Cardiac muscle cell (in vitro differentiated cells and primary cell): ENCODE measurements at places on chromosomes 5 and 9.

GRCh38 chr5:164341056-164341619, 835.7 kb downstream of the MAT2B start:
- DNase-seq: no peak

- no peak for DNase-seq
Observed at GRCh38 chr9:121246821-121247561, 21.0 kb upstream of the GSN start.

GRCh38 chr5:90640484-90641059, 82.0 kb downstream of the ADGRV1 start:
- DNase-seq: peak; percentile 13

DNA sequence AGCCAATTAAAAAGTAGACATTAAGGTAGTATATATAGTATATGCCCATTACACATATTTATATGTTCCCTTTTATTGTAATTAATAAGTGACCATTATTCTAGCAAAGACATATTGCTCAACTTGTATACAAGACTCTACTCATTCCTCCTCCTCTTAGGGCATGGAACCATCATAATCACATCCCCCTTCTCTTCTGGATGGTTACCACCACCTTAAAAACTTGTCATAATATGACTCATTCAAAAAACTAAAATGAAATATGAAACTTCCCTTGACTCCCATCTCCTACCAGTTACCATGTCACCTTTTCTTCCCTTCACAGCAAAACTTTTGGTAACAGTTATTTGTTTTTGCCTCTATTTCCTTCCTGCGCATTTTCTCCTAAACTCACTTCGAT, 438.7 kb downstream of the KDM4C start:
- DNase-seq: no peak

GRCh38 chr5:85814596-85814995, 803.1 kb upstream of the COX7C start:
- DNase-seq: no peak

DNA sequence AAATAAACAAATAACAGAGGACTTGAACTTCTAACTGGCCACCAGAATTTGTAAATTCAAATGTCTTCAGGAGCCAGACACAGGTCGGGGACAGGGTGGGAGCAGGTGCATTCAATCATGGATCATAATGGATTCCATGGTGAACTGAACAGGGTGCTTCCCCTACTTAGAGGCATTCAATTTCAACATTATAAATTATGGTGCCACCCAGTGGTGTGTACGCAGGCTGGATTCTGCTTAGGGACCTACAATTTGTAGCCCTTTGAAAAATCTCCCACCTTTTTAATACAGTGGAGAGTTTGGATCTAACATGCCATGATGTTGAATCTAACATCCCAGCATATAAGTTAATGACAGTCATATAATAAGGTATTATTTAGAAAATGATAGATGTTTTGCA, 22.3 kb downstream of the KLF9 start:
- DNase-seq: no peak

GRCh38 chr5:42531611-42532010, 108.4 kb downstream of the GHR start:
- DNase-seq: no peak

GRCh38 chr9:108047264-108047663, 557.7 kb upstream of the KLF4 start:
- DNase-seq: peak; percentile 47

DNA sequence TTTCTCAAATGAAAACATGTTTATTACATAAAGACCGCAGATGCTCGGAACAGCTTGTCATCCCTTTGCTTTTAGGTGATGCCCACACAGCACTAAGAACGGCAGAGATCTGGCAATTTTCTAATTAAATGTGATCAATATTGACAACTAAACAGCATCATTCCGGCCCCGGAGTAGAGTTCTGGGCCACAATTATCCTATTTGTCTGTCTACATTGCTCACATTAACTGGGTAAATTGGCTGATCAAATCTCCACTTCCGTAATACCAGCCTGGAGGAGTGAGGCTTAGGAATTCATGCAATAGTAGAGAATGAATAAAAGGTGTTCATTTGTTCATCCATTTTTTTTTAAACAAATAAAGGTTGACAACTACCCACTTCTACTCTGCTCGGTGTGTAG, 245.1 kb upstream of the C9orf72 start:
- no peak for DNase-seq

- no peak for DNase-seq
Observed at GRCh38 chr5:167167191-167167795, 1124.2 kb upstream of the WWC1 start.

DNA sequence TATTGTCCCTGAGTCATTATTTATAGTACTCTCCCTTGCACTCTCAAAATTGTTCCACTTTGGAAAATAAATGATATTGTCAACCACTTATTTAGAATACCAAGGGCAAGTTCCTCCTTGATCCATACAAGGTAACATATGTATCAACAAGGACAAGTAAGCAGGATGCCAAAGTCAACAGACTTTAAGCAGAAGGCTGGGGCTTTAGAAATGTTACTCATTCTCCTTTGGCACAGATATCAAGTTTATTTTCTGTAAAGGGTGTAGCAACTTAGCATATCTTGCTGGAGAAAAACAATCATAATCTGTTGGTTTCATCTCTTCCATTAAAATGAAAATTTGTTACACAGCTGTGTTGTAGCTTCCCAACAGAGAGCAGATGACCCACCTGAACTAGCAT, 248.7 kb upstream of the SLC30A5 start:
- DNase-seq: no peak

DNA sequence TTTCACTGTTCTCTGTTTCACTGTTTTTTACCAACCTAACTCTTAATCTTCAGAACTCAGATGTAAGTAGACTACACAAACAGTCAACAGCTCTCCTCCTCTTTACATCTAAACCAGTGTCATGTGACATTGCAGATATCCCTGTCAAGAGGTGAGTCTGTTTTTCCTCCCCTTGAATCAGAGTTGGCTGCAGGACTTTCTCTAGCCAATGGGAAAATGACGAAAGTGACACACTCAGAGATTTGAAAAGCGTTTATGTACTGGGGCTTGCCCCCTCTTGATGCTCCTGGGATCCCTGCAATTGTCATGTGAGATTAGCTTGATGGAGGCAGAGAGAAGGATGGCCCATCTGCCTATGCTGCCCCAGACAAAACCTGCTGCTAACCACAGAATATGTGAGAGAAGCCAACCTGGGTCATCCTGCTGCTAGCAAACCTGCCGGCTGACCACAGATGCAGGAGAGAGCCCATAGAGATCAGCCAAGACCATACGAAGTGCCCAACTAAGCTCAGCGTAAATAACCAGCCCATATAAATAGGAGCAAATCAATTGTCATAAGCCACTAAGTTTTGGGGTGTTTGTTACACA, 111.1 kb downstream of the ASTN2 start:
- DNase-seq: no peak

GRCh38 chr5:14793851-14794250, 77.7 kb downstream of the ANKH start:
- no peak for DNase-seq

GRCh38 chr5:95850391-95850894, 27.9 kb upstream of the GLRX start:
- DNase-seq: peak; percentile 47

GRCh38 chr5:6432206-6432605, 16.5 kb upstream of the UBE2QL1 start:
- no peak for DNase-seq

- DNase-seq: no peak
Observed at GRCh38 chr5:150570333-150570732, 62.4 kb downstream of the NDST1 start.

DNA sequence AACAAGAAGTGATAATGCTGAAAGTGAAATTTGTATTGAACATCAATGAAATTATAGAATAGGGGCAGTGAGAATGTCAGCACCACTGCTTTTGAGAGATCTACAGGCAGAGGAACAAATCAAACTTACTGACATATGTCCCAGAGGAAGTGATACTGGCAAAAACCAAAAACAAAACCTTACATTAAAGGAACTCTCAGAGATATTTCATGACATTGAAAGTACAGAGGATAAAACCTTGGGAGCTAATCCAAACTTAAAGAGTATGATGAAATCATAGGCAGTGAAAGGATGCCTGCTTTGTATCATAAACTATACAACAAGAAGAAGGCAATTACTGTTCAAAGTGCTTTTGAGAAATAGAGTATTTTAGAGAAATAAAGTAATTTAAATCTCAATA, 90.4 kb upstream of the SV2C start:
- no peak for DNase-seq

- DNase-seq: no peak
Observed at GRCh38 chr9:121631115-121631514, 20.3 kb upstream of the DAB2IP start.

DNA sequence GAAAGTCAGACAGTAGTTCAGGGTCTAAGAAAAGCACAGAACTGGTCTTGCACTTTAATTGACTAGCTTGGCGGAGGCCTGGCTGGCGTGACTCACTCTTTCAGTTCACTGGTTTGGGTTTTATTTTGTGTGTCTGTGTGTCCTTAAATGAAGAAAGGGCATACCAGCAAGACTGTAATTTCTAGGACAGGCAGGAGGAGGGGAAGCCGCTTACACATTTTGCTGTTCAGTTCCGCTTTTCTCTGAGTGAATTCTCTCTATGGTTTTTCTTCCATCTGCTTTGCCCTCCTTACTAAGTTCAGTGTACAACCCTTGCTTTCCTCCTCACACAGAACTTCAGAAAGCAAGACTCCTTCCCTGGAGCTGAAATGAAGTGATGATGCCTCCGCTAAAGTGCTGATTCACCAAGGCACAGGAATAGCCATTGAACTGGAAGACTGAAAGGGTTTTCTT, 150.8 kb downstream of the MEF2C start:
- DNase-seq: peak; percentile 25

- DNase-seq: no peak
Observed at GRCh38 chr5:55306641-55307382, 682 bp downstream of the DHX29 start.

DNA sequence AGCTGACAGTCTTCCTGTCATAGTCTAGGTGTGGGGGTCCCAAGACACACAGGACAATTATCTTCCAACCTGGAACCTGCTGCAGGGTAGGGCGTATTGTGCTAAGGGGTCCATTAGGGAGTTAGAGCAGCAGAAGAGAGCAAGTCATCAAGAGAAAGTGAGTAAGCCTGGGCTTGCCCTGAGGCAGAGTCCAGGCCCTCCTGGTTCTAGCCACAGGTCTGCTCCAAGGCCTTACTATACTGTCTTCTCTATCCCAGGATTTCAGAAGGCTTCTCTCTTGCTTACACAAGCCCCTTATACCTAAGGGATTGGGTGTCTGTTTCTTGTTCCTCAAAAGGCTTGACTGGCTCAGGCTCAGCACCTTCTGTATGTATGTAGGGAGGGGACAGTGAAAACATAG, 7.7 kb downstream of the P4HA2 start:
- DNase-seq: no peak

DNA sequence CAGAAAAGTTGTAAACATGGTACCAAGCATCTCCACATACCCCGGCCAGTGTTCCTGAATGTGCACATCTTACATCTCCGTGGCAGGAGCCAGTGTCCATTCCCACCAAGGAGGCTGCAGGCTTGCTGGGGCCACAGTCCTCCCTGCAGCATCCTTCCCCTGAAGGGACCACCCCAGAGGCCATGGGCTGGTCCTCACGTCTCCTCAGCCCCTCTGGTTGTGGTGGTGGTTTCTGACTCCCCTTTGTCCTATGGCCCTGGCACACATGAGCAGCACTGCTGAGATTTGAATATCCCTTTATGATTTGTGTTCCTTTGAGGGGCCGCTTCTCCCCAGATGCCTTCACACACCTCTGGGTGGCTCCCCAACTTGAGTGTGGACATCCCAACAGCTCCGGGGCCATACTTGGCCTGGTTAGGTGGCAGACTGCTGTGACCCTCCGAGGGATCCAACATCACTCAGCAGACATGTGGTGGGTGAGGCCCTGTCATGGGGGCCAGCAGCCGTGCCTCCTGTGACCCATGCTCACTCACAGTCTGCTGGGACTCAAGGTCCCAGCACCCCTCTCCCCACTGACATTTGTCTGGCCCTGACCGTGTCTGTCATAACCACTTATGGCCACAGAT, 14.3 kb downstream of the PHF2 start:
- DNase-seq: no peak
